ENCODE measurements at places on chromosomes 2 and 18.
A peak's percentile ranks its signal among the peaks of the same experiment; 100 is the strongest.

DNA sequence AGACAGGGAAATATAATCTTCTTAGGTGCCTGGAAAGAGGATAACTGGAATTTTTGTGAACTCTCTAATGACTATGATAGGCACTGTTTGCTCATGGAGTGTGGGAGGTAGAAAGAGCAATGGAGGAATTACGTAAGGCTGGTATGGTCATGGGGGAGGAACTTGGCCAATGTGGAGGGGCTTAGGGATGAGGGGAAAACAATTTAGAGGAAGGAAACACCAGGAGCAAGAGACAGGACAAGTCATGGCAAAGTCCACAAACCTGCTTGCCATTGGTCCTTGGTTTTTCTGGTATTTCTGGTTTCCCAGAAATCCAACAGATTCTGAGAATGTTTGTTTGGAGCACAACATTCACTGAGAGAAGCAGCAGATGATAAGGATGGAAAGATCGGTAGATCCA, 274.2 kb downstream of the DYSF start:
- no peak for DNase-seq

DNA sequence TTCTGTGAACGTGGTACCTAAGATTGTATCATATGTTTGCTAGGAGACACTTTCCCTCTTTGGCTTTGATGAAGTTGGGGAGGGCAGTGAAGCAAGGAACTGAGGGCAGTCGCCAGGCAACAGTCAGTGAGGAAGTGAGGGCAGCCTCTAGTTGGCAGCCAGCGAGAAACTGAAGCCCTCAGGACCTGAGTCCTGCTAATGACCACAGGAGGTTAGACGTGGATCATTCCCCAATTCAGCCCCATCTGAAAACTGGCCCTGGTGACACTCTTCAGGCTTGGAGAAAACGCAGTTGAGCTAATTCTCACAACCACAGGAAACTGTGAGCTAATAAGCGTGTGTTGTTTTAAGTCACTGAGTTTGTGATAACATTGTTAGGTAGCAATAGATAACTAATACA, 84.5 kb upstream of the REG3G start:
- peak; percentile 6 for DNase-seq

GRCh38 chr18:36349552-36349951, 52.0 kb downstream of the FHOD3 start:
- no peak for DNase-seq

DNA sequence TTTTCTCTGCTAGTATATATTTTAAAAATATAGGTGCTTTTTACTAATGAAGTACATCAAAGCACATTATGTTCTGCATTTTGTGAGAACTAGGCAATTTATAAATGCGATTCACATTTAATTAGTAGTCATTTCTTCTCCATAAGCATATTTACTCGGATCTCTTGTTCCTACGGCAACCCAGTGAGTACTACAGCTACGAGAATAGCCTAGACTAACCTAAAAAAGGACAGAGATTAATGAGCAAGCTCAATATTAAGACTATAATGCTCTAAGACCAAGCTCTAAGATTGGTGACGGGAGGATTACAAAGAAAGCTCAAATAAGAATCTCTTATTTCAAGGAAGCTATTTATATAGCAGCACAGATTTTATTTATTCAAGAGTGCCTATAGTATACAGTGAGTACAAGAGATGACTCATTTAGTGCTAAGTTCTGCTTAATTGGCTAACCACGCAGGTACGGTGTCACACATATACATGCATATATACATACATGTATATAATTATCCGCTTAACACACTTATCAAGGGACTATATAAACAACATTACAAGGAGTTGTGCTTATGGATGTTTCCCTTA, 364.7 kb downstream of the GPD2 start:
- DNase-seq = no peak

- DNase-seq = peak; percentile 6
Observed at GRCh38 chr18:64966667-64967066, 784.1 kb upstream of the CDH7 start.

Measured in nephron progenitor cell (in vitro differentiated cells).